ENCODE measurements at places on chromosomes 4 and X. TPM values are rescaled to one million over a fixed set of nuclear protein-coding genes. Genes with fewer than 3 reads are reported as not detected.

EDNRA gene
- total RNA-seq, result 135 TPM

BANK1 gene
- total RNA-seq, result 0.72 TPM

BTC gene
- total RNA-seq, result 0.41 TPM

FAM149A gene
- total RNA-seq, result 5.4 TPM

GASK1B gene
- 37.6 TPM for total RNA-seq

ZXDA gene
- not detected for total RNA-seq

GRCh38 chrX:50815120-50815519 lies 1.1 kb upstream of the SHROOM4 start:
- H3K36me3 ChIP-seq, result no peaks in the 10 kb centered on the region
- H3K27me3 ChIP-seq, result no peaks in the 10 kb centered on the region
- H3K4me1 ChIP-seq, result peaks cover 28% of the 10 kb centered on the region
- DNase-seq, result no peak

GRCh38 chr4:20614816-20615215 lies 85.4 kb upstream of the PACRGL start:
- H3K36me3 ChIP-seq, result peaks cover 15% of the 10 kb centered on the region
- DNase-seq, result no peak
- no peak overlapping the region for H3K27ac ChIP-seq

- H3K4me3 ChIP-seq, result no peak overlapping the region
- no peaks in the 10 kb centered on the region for H3K36me3 ChIP-seq
- peaks cover 5% of the 10 kb centered on the region for H3K27me3 ChIP-seq
- H3K27ac ChIP-seq, result no peak overlapping the region
- H3K4me1 ChIP-seq, result no peaks in the 10 kb centered on the region
Observed at GRCh38 chrX:119118780-119119395, 8.7 kb downstream of the KIAA1210 start.

DNA sequence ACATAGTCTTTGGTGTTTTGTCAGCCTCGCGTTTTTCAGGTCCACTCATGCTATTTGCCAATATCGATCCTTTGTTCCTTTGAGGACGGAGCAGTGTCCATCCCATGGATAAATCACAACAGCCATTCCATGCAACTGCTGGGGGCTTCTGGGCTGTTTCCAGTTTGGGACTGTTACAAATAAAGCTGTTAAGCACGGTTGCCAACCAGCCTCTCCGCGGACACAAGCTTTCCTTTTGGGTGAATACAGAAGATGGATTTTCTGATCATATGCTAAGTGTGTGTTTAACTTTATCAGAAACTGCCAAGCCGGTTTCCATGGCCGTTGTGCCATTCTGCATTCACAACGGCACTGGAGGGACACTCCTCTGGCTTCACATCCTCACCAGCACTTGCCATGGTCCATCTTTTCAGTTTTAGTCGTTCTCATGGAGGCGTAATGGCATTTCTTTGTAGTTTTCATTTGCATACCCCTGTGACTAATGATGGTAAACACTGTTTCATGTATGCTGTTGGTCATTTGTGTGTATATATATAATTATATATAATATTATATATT lies 67.8 kb downstream of the ABLIM2 start:
- H3K27me3 ChIP-seq, result peaks cover 12% of the 10 kb centered on the region
- H3K4me1 ChIP-seq, result peaks cover 4% of the 10 kb centered on the region
- peak; percentile 9 for DNase-seq
- peaks cover 15% of the 10 kb centered on the region for H3K36me3 ChIP-seq

DNA sequence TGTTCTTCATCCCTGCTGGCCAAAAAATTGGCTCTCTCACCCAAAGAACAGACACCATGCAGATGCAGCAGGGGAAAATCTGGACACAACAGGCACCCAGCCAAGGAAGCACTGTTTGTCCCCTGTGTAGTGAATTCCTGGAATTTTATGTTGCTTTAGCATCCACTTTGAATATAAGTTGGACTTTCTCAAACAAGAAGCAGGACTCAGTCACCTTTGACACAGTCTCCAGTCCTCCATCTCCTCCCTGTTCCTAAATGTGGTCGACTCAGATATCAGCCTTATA lies 11.8 kb downstream of the ZNF182 start:
- no peaks in the 10 kb centered on the region for H3K27me3 ChIP-seq
- peaks cover 38% of the 10 kb centered on the region for H3K36me3 ChIP-seq
- no peak overlapping the region for H3K4me3 ChIP-seq
- H3K27ac ChIP-seq, result no peak overlapping the region
- H3K4me1 ChIP-seq, result peaks cover 5% of the 10 kb centered on the region
- DNase-seq, result no peak
